ENCODE measurements at places on chromosomes 2 and 18.

GRCh38 chr2:149021271-149021719 lies 17.2 kb upstream of the LYPD6B start:
- no peak for DNase-seq

DNA sequence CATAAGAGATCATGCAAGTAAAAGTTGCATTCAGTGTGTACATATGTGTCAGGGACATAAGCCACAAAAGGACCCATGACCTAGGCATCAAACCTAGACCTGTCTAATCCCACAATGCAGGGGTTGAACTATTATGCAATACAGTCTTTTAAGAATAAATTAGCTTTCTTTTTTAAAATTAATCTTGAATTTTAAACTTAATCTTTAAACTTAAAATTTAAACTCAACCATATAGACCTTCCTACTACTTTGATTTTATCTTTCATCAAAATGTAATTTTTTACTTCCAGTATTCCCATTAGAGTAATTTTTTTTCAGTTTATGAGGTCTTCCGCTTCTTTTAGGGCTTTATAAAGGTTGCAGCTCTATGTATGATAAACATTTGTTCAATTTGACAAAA lies 702.9 kb downstream of the SUCLG1 start:
- DNase-seq = no peak

- DNase-seq = no peak
These were observed 1783.9 kb downstream of the SUCLG1 start for GRCh38 chr2:82675186-82675585.

DNA sequence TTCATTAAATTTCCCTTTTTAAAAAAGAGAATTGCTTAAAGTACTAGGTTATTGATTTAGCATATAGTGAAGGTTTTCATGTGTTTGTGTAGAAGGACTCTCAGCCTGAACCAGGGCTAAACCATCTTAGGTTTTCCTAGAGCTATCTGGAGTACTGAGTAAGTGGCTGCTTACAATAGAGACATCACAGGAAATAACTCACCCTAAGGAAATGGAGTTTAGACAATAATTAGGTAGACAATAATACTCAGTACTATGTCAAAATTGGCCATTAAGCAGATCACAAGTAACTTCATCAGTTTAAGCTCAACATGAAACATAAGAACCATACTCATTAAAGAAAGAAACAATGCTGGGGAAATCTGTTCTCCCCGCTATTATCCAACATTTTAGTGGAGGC lies 240.0 kb downstream of the RND3 start:
- no peak for DNase-seq

DNA sequence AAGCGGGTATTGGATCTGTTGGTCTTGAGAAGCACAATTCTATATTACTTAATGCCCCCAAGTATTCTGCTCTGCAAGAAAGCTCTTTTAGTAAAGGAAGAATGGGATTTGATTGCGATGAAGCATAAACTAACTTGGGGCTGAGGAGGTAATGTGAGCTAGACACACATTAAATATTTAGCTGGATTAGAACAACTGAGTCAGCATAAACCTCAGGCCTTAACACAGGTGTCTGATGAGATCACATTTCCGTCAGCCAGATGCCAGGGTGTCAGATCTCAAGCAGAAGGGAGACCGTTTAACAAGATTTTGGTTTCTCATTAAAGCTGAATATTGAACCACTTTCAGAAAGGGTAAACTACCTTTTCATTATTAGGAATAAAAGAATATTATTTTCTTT lies 94.5 kb downstream of the GYPC start:
- no peak for DNase-seq

All from fibroblast of the conjunctiva (primary cell).